Activated T-helper 17 cell treated with anti-CD3 and anti-CD28 coated beads, Interleukin-2, amount 50 U/mL, for 72 hours (primary cell): ENCODE measurements at places on chromosomes 13 and 19. TPM values are rescaled to one million over a fixed set of nuclear protein-coding genes. Genes with fewer than 3 reads are reported as not detected.

Gene WDR87
- not detected for total RNA-seq

Gene KLF16
- 16.3 TPM for total RNA-seq

Gene PGLYRP1
- total RNA-seq, result not detected

Gene PDX1
- not detected for total RNA-seq

Gene STK24
- total RNA-seq, result 231 TPM

Gene BLOC1S3
- total RNA-seq, result 16.7 TPM

Gene KIR2DL3
- total RNA-seq, result not detected

Gene HNRNPM
- 155 TPM for total RNA-seq

Gene FGF22
- 1.7 TPM for total RNA-seq

Gene HIF3A
- not detected for total RNA-seq

Gene NBEA
- total RNA-seq, result 0.50 TPM

Gene MAMSTR
- total RNA-seq, result 1.7 TPM

Gene ZNF682
- total RNA-seq, result 7.7 TPM

Gene GRIK5
- total RNA-seq, result 1.7 TPM

Gene TSHZ3
- total RNA-seq, result 0.82 TPM

Gene TUBA3C
- total RNA-seq, result not detected

Gene SIGLEC6
- not detected for total RNA-seq

Gene CBLC
- not detected for total RNA-seq

Gene OR10H1
- not detected for total RNA-seq

Gene LILRA5
- not detected for total RNA-seq

Gene KLK2
- total RNA-seq, result not detected

Gene CCL25
- 0.48 TPM for total RNA-seq

Gene MYBPC2
- 0.28 TPM for total RNA-seq

Gene CPB2
- not detected for total RNA-seq

Gene C5AR1
- 2.4 TPM for total RNA-seq

Gene MEF2B
- total RNA-seq, result 2.0 TPM

Gene GPR183
- 95.1 TPM for total RNA-seq

Gene PCID2
- 56.5 TPM for total RNA-seq

Gene SBK3
- total RNA-seq, result not detected

Gene SH3GL1
- 67.1 TPM for total RNA-seq

Gene SMAD9
- total RNA-seq, result 0.42 TPM

Gene JUNB
- total RNA-seq, result 328 TPM

Gene SHC2
- 0.26 TPM for total RNA-seq

Gene BEST2
- total RNA-seq, result not detected

Gene NUDT19
- 21.4 TPM for total RNA-seq

Gene EFNB2
- total RNA-seq, result not detected

Gene IGFL3
- not detected for total RNA-seq

Gene AMER2
- total RNA-seq, result not detected

Gene LYL1
- 1.1 TPM for total RNA-seq

Gene LYPD3
- 3.0 TPM for total RNA-seq
